ENCODE measurements at places on chromosomes 1 and 21. TPM values are rescaled to one million over a fixed set of nuclear protein-coding genes. Genes with fewer than 3 reads are reported as not detected.

- no peak for DNase-seq
Measured at GRCh38 chr1:151418081-151418480, 18.7 kb downstream of the PSMB4 start.

DNA sequence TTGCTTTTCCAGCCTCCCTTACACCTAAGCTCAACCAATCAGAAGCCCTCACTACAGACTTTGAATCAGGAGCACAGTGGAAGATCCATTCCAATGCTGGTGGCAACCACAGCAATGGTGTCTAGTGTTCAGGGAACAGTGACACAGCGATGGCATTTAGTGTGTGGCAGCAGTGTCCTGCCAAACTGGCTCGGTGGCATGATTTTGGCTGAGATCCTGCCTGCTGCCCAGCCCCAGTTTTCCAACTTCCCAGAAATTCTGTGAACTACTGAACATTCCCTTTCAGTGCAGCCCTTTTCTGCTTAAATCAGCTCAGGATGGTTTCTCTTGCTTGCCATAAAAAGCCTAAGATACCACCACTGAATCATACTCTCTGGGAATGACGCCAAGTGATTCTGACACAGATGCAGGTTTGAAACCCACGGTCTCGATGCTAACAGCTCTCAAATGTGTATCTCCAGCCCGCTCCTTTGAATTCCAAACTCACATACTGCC lies 8.8 kb downstream of the ASAP3 start:
- peak; percentile 71 for DNase-seq

DNA sequence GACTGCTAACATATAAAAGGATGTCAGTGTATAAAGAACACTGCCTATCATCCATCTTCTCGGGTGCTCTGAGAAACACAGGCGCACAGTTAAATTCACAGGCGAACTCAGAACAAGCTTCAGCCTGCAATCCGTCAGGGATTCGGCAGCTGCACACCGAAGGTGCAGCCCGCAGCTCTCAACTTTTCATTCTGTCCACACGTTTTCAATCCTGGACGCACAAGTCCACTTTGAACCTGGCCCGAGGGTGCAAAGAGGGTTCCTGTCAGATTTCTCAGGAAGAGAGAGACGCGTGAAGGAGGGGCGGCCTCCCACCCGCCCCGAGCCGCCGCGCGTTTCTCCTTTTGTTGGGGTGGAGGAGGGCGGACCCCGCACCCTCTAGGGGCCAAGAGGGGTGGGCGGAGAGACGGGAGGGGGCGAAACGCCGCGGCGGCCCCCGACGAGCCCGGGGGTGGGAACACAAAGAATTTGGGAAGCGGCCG lies 724 bp downstream of the DOCK7 start:
- peak; percentile 56 for DNase-seq

GRCh38 chr1:19495799-19496526 lies 10.6 kb upstream of the CAPZB start:
- DNase-seq = no peak

Gene AGL
- 2.3 TPM for polyA plus RNA-seq

Gene C1orf105
- polyA plus RNA-seq = not detected
